ENCODE measurements at places on chromosomes 7 and 10.

DNA sequence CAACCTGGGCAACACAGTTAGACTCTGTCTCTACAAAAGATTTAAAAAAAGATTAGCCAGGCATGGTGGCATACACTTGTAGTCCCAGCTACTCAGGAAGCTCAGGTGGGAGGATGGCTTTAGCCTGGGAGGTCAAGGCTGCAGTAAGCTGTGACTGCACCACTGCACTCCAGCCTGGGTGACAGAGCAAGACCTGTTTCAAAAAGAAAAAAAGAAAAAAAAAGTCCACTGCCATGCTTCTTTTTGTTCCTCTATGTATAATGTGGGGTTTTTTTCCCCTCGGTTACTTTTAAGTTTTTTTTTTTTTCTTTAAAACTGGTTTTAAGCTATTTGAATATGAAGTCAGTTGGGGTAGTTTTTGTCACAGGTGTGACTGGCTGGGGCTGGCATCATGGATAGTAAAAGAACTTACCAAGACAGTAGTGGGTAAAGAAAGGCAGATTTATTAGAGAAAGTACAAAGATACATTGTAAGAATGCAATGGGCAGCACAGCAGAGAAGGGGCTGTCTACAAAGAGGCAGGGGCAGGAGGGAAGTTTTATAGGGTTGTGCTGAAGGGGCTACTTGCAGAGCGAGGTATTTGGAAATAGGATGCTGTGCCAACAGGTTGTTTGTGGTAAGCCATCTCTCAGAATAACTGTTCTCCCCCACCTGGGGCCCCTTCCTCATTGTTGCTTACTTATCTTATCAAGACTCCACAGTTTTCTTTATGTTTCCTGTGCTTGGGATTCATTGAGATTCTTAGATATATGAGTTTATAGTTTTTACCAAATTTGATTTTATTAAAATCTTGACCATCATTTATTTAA lies 177.3 kb downstream of the PHTF2 start:
- DNase-seq, result peak; percentile 7

DNA sequence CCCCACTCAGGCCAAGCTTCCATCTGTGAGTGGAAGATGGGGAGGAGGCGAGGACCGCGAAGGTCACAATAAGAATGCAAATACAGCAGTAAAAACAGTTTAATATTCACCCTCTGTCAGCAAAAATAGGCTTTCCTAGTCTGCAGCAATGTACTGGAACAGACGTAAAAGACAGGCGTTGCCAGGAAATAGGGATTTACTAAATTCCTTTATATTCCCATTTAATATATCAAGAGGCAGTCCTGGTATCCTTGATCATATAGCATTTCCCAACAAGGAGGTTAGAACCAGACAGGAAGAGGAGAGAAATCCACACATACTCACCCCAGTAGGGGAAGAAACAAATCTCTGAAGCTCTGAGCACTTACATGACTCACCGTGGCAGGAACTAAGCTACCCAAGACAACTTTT lies 1054.9 kb upstream of the C7orf33 start:
- no peak for DNase-seq

GRCh38 chr7:155291045-155291530 lies 6.6 kb upstream of the INSIG1 start:
- no peak for DNase-seq

- DNase-seq, result no peak
Measured at GRCh38 chr10:91460681-91461080, 50.5 kb downstream of the HECTD2 start.

DNA sequence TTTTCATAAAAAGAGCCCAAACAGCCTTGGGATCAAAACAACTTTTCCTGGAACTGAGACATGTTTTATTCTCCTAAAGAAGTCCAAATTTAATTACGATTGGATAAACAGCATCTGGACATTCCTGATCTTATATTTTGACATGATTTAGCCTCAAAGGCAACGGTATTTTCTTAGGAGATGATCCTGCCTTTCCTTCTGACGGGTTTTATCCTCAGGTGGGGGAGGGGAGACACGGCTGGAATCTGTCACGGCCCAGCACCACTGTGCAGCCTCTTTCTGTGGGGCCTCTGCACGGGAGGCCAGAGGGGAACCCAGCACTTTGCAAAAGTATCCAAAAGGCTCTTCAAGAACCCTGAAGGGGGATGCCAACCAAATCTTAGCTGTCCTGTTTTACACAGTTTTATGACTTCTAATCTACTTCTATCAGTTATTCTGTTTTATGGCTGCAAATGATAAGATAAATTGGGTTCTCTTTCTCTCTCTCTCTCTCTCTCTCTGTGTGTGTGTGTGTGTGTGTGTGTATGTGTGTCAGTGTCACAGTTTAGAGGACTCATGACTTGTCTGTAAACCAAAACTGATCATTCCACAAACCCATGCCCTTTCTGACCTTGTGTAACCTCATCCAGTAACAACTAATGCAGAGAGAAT lies 321.1 kb upstream of the NPVF start:
- DNase-seq, result no peak

GRCh38 chr10:23980094-23980493 lies 228.8 kb upstream of the KIAA1217 start:
- DNase-seq, result no peak

DNA sequence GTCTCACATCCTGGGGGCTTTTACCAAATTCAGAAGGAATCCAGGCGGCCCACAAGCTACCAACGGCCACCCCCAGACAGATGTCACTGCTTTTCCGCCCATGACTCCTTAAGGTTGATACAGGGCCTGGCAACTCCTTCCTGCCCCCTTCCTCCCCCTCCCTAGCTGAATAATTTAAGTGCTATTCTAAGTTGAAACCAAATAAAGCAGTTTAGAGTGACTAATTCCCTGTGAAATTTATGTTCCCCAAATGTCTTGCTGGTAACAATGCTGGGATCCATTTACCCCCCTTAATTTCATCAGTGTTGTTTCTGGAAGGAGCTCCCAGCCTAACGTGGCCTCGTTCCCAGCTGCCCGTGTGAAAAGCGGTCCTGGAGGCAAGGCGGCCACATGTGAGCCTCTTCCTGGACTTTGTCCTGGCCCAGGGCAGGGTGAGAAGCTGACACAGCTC lies 109.6 kb downstream of the TMEM130 start:
- no peak for DNase-seq

DNA sequence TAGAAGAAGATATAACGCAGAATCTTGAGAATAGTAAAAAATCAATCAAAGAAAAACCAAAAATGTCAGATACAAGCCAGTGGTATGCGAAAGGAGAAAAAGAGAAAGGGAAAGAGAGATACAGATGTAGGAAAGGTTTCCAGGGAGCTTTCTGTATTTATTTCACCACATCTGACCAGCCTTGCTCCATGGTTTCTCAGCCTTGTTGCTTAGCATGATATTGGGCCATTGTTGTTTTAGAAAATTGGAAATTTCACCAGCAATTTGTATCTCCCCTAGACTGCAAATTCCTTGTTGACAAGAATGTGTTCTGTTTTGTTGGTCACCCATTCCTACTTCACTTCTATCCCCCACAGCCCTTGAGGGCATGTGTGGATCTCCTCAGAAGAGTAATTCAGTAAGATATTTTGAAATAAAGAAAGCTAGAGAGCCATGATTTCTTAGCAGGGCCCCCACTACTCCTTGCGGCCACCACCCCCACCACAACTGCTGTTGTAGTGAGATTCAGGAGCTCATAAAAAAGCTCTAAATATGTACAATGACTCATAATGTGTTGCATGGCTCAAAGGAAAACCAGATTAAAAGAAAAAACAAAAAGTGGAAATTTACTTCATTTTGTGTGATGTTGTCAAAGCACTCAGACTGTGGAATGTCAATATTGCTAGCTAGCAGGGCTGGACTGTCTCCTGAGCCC lies 138.7 kb downstream of the CHRM2 start:
- DNase-seq, result no peak

GRCh38 chr10:89078724-89079672 lies 88.4 kb downstream of the FAS start:
- peak; percentile 5 for DNase-seq

GRCh38 chr7:92075455-92076158 lies 58.7 kb downstream of the CYP51A1 start:
- no peak for DNase-seq

GRCh38 chr10:28020080-28020860 lies 21.4 kb upstream of the ODAD2 start:
- no peak for DNase-seq

- no peak for DNase-seq
Measured at GRCh38 chr10:69499726-69500689, 48.7 kb downstream of the TSPAN15 start.

- DNase-seq, result peak; percentile 16
Measured at GRCh38 chr10:124043310-124044142, 49.9 kb downstream of the CHST15 start.

- no peak for DNase-seq
Measured at GRCh38 chr7:123581162-123581459, 20.5 kb upstream of the ASB15 start.

DNA sequence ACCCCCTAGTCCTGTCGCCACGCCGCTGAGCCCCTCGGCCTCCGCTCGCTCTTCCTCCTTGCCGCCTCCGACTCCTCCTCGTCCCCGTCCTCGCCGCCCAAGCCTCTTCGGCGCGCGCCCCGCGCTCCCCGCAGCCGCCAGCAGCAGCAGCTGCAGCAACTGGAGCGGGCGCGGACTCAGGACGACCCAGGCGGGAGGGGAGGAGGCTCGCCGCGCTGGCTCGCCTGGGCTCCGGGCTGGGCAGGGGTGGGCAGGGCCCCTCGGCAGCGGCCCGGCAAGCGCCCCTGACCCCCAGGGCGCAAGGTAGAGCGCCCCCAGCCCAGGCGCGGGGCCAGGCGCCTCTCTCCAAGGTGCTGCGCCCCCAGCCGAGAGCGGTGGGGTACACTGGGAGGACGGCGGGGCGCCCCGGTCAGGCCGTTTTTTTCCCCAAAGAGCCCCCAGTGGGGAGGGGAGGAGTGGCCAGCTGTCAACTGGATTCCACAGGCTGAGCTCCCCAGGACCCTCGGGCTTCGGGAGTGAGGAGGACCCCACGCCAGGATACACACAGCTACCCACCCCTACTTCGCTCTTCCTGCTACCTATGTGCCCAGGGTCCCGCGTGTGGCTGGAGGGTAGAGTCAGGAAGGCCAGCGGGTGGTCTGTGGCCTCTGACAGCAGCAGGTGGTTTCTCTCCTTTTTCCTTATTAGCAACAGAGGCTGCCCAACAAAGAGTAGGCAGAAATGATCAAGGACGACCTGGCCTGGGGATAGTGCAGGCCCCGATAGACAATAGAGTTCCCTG lies 903 bp upstream of the KCNMA1 start:
- DNase-seq, result no peak

- no peak for DNase-seq
Measured at GRCh38 chr10:103737735-103738367, 117.5 kb downstream of the SH3PXD2A start.

DNA sequence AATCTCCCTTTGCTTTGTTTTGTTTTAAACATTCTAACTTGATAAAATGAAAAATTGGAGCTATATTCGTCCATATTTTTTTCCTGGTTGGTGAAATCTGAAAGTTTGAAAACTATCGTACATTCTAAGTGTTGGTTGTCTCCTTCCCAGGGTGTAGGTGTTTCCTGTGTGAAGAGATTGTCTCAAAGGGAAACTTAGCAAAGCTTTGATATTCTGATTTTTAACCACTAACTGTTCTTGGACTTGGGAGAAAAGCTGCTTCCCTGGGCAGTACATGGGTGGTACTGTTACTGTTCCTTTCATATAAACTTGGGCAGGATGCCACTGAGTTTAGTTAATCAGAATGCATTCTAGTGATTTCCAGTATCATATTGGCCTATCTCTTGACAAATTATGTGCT lies 253.5 kb upstream of the LRGUK start:
- DNase-seq, result no peak

DNA sequence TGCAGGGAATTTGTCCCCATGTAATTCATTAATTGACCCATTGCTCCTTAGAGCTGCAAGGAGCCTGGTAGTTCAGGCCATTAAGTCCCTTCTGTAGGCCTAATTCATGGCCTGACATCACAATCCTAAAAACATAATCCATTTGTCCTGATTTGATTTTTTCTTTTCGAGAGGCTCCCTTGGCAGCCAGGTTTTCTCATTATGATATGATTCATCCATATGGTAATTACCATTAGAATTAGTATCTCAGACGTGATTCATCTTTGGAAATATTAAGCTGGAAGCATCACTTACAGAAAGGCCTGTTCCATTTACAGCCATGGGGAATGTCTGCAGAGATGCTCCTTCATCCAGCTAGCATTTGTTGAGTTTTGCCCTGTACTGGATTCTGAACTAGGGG lies 128.5 kb downstream of the PLCE1 start:
- DNase-seq, result no peak

- DNase-seq, result no peak
Measured at GRCh38 chr10:42885491-42886270, 103.1 kb downstream of the BMS1 start.

DNA sequence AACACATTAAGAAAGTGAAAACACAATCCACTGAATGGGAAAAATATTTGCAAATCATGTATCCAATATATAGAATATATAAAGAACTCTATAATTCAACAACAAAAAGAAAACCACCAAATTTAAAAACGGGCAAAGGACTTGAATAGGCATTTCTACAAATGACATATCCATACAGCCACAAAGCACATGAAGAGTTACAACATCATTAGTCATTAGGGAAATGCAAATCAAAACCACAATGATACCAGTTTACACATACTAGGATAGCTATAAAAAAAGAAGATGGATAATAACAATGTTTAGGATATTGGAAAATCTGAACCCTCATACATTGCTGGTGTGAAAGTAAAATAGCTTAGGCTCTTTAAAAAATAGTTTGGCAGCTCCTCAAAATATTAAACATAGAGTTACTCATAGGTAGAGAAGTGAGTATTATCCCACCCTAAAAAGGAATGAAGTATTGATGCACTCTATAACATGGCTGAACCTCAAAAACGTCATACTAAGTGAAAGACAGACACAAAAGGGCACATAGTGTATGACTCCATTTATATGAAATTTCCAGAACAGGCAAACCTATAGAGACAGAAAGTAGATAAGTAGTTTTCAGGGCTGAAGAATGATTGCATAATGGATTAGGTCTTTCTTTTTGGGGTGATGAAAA lies 4.5 kb downstream of the ZPBP start:
- DNase-seq, result no peak

- DNase-seq, result no peak
Measured at GRCh38 chr10:85642421-85643170, 724.0 kb downstream of the GRID1 start.

- DNase-seq, result peak; percentile 89
Measured at GRCh38 chr7:36291387-36292316, 98.0 kb upstream of the ANLN start.

GRCh38 chr10:37856881-37857286 lies 526 bp downstream of the ZNF248 start:
- peak; percentile 50 for DNase-seq
